ENCODE measurements at places on chromosomes 12 and 14. TPM values are rescaled to one million over a fixed set of nuclear protein-coding genes. Genes with fewer than 3 reads are reported as not detected.

The PLXNC1 gene
- total RNA-seq: 11.6 TPM

The AQP6 gene
- total RNA-seq: not detected

The GYS2 gene
- total RNA-seq: not detected

- no peak overlapping the region for H3K4me3 ChIP-seq
- no peaks in the 10 kb centered on the region for H3K27me3 ChIP-seq
- H3K36me3 ChIP-seq: no peaks in the 10 kb centered on the region
- no peaks in the 10 kb centered on the region for H3K4me1 ChIP-seq
- H3K27ac ChIP-seq: no peak overlapping the region
These were observed 405.8 kb downstream of the ATP23 start for GRCh38 chr12:58347188-58347587.

- no peak overlapping the region for H3K4me3 ChIP-seq
- H3K4me1 ChIP-seq: no peaks in the 10 kb centered on the region
- H3K27ac ChIP-seq: no peak overlapping the region
- DNase-seq: no peak
These were observed 200.0 kb downstream of the ADAMTS20 start for GRCh38 chr12:43352001-43352400.

- DNase-seq: no peak
- H3K4me1 ChIP-seq: no peaks in the 10 kb centered on the region
- no peak overlapping the region for H3K27ac ChIP-seq
- H3K4me3 ChIP-seq: no peak overlapping the region
These were observed 27.2 kb upstream of the AP4S1 start for GRCh38 chr14:30998100-30998706.

- H3K27me3 ChIP-seq: no peaks in the 10 kb centered on the region
- H3K4me1 ChIP-seq: no peaks in the 10 kb centered on the region
- no peaks in the 10 kb centered on the region for H3K36me3 ChIP-seq
- no peak for DNase-seq
- H3K4me3 ChIP-seq: no peak overlapping the region
- H3K27ac ChIP-seq: no peak overlapping the region
These were observed 3.6 kb downstream of the SMCO3 start for GRCh38 chr12:14810167-14810952.

GRCh38 chr12:132510746-132511477 is 21.0 kb downstream of the FBRSL1 start:
- no peaks in the 10 kb centered on the region for H3K27me3 ChIP-seq
- no peak overlapping the region for H3K4me3 ChIP-seq
- peaks cover 13% of the 10 kb centered on the region for H3K4me1 ChIP-seq
- no peak for DNase-seq
- no peaks in the 10 kb centered on the region for H3K36me3 ChIP-seq
- H3K27ac ChIP-seq: no peak overlapping the region

DNA sequence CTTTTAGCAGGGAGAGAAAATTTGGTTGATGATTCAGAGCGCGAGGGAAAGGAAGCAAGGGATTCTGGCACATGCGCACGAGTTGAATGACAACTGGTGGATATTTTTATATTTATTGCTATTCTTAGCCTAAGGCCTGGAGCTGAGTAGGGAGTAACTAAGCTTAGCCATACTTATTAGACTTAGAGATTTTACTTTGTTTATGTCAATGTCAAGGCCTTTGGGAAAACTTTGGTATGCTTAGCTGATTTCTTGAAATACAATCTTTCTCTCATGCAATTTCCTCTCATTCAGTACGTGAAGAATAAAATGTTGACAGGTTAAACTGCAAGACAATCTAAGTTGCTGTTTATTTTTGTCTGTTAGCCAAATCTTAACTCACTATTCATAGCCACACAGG is 101.1 kb downstream of the CRADD start:
- no peaks in the 10 kb centered on the region for H3K27me3 ChIP-seq
- H3K36me3 ChIP-seq: no peaks in the 10 kb centered on the region
- H3K27ac ChIP-seq: peak overlapping the region; percentile 92
- no peak overlapping the region for H3K4me3 ChIP-seq
- no peaks in the 10 kb centered on the region for H3K4me1 ChIP-seq

GRCh38 chr14:104385111-104385510 is 194.5 kb upstream of the C14orf180 start:
- no peaks in the 10 kb centered on the region for H3K27me3 ChIP-seq
- H3K4me3 ChIP-seq: no peak overlapping the region
- H3K4me1 ChIP-seq: no peaks in the 10 kb centered on the region
- no peak overlapping the region for H3K27ac ChIP-seq
- no peaks in the 10 kb centered on the region for H3K36me3 ChIP-seq

GRCh38 chr12:74538491-74539258 is 1.0 kb downstream of the ATXN7L3B start:
- peaks cover 4% of the 10 kb centered on the region for H3K4me1 ChIP-seq
- no peak for DNase-seq
- H3K4me3 ChIP-seq: peak overlapping the region; percentile 83
- peak overlapping the region; percentile 94 for H3K27ac ChIP-seq
- H3K36me3 ChIP-seq: no peaks in the 10 kb centered on the region
- H3K27me3 ChIP-seq: no peaks in the 10 kb centered on the region

- H3K36me3 ChIP-seq: no peaks in the 10 kb centered on the region
- H3K27me3 ChIP-seq: no peaks in the 10 kb centered on the region
- H3K4me3 ChIP-seq: no peak overlapping the region
These were observed 176.3 kb upstream of the PARP11 start for GRCh38 chr12:4049298-4050080.

GRCh38 chr12:104063712-104064030 is 660 bp upstream of the HCFC2 start:
- H3K4me3 ChIP-seq: peak overlapping the region; percentile 85
- no peak for DNase-seq
- H3K4me1 ChIP-seq: no peaks in the 10 kb centered on the region
- H3K27ac ChIP-seq: peak overlapping the region; percentile 90
- H3K27me3 ChIP-seq: no peaks in the 10 kb centered on the region
